ENCODE measurements at places on chromosomes 2 and 18.

GRCh38 chr2:11680182-11680900 lies 10.3 kb upstream of the NTSR2 start:
- no peak for DNase-seq

DNA sequence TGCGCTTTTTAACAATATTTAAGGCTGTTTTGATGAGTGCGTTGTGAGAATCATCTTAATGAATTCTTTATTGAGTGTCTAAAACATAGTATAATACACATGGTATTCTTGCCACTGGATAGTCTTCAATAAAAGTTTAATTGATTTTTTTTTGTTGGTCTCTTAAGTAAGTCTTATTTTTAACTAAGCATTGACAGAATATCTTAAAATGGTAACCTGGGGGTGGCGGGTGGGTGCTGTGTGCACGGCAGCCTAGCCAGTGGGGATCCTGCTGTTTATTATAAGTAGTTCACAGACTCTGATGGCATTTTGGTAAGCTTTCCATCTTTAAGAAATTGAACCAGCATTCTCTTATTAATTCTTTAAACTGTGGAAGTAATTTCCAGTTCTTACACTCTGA lies 6.0 kb downstream of the SOX11 start:
- DNase-seq = no peak

DNA sequence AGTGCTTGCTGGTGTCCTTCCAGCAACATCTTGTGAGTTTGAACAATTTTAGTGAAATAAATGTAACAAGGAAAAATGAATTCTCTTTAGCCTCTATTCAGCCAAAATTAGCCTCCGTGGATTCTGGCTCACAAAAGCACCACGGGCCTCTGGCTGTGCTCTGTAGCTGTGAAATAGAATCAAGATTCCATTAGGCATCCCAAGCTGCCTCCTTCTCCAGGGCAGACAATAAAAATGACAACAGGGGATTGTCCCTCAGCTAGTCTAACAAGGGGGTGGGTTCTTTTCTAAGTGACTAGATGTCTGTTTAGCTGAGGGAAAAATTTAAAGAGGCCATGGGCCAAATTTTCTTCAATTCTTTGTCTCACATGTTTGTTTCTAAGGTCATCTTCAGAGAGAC lies 254.7 kb upstream of the FIGN start:
- no peak for DNase-seq

DNA sequence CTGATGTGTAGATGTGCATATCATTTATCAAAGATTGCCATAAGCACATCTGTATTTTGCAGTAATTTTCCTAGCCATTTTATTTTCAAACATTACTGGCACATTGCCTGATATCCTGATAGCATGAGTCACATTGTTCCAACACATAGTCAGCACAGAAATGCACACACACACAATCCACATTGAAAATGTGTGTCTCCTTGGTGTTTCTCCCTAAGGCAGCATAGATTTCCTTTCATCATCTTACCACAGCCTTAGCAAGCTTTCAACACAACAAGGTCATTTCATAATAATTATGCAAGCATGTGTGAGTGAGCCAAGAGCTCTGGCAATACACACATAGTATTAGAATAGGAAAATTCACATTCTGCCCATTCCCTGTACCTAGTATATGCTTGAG lies 245.4 kb upstream of the MEIS1 start:
- no peak for DNase-seq

DNA sequence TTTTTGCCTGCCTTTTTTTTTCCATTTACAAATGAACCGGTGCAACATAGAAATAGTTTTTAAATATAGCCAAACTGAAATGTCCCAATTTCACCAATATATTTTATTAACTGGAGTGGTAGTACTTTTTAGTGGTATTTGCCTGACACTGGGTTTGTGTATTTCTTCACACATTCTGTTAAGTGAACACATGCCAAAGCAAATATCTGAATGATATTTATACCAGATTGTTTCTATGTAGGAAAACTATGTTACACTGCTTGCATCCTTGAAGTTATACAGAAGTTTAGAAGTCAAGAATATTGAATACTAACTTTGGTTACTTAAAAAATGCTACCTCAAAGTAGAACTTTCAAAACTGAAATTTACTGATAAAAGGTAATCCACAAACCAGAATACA lies 19.4 kb upstream of the ITPRID2 start:
- DNase-seq = no peak

DNA sequence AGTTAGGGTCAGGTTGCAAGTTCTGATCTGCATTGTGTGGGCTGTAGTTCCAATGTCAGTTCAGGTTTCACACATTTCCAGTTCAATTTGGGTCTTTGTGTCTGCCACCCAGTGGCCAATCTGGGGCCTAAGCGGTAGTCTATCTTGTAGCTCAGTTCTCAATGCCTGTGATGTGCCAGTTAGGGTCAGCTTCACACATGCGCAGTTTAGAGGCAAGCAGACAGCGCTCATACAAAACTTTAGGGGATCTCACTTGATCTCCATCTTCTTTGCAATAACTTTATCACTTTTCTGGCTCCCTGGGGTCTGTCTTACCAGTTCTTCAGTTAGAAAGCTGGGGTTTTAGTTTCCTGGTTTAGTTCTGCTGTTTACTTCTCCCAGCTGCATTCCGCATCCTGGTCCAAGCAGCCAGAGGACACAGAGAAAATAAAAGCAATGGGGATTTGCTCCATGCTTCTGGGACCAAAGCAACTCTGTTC lies 11.0 kb upstream of the ZNF24 start:
- DNase-seq = peak; percentile 56

- DNase-seq = no peak
Observed at GRCh38 chr2:99727199-99727598, 237.4 kb upstream of the REV1 start.

GRCh38 chr2:187526792-187527191 lies 27.4 kb downstream of the TFPI start:
- DNase-seq = no peak

DNA sequence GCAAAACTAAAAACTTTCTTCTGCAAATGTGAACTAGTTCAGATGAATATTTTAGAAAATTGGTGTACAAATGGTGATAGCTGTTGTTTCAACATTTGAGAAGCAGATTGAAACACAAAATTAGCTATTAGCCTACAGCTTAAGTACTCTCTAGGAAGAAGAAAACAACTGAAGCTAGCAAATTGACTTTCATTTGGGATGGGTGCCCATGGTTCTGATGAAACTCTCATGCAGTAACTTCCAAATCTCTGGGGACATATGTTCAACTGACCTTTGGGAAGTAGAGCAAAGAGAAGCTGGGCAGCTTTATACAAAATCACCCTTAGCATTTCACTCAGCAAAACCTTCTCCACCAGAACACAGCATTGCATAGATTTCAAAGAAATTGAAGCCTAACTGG lies 119.0 kb downstream of the GALNT13 start:
- DNase-seq = no peak

DNA sequence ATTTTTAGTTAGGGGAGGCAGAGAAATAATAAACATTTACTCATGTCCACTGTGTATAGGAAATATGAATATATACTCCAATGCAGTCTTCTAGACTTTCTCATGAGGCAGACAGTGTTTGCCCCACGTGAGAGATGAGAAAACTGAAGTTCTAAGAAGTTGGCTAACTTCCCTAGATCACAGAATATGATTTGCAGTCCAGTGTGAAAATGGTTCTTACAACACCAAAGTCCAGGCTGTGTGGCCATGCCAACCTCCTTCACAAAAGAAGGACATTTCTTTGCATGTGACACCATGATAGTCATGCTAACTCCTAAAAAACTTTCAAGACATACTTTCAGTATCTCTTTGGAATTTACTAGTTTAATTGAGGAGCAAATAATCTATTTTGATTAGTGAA lies 143.7 kb downstream of the IRS1 start:
- DNase-seq = no peak

- no peak for DNase-seq
Observed at GRCh38 chr2:176130147-176130956, 847 bp downstream of the HOXD8 start.

DNA sequence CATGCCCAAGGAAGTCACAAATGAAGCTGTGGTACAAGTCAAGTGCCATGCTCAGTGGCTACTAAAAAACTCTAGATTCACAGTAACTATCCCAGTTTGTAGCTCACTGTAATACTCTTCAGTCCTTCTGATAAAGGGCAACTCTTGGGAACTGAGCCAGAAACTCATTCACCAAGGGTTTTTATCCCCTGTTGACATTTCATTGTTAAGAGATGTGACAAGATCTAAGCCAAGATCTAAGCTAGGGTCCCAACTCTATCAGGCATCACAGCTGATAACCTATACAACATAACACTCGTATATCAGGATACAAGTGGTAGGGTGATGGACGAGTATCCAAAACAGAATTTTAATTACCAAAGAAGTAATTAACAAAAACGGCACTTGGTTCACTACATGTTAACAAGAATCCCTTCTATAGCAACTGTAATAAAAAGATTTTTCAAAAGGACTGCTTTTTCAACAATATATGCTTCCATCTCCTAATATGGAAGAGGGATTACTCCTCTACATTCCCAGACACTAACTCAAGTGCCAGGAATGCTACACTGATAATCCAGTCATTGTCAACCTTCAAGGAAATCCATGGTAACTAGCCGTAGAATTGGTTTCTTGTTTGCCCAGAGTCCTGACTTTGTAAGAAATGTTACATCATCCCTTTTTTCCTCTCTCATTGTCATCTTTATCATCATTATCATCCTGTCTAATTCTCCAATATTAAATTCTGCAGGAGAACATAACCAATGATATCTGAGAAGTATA lies 111.7 kb downstream of the CDH2 start:
- DNase-seq = no peak

GRCh38 chr2:68931799-68932198 lies 20.9 kb downstream of the GKN2 start:
- no peak for DNase-seq

DNA sequence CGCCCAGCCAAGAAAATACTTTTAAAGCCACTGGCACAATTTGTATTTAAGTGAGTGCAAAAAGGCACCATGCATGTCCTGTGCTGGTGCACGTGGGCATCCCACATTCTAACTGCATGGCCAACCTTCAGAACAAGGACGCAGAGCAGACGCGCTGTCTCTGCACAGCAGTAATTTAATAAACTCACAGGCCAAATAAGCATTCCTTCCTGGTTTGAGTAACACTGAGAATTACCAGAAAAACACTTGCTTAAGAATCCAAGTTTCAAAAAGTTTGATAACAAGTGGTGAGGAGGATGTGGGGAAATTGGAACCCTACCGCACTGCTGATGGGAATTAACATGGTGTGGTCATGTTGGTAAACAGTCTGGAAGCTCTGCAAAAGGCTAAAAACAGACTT lies 38.7 kb downstream of the RPL31 start:
- no peak for DNase-seq

DNA sequence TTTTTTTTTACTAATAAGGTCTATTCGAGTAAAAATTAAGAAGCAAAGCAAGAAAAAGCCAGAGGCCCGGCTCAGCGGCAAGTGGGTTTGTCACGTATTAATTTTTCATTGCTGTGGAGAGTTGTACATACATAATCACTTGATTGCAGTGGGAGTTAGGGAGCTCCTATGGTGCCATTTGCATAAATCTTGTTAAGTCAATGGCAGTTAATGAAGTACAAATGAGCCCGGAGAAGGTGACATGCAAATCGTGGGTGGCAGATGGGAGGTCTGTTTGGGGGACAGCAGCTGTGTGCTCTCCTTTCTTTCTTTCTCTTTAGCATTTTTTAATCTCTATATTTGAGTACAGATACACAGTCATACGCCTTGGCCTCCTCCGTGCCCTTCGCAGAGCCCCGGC lies 317.0 kb downstream of the AGAP1 start:
- no peak for DNase-seq

DNA sequence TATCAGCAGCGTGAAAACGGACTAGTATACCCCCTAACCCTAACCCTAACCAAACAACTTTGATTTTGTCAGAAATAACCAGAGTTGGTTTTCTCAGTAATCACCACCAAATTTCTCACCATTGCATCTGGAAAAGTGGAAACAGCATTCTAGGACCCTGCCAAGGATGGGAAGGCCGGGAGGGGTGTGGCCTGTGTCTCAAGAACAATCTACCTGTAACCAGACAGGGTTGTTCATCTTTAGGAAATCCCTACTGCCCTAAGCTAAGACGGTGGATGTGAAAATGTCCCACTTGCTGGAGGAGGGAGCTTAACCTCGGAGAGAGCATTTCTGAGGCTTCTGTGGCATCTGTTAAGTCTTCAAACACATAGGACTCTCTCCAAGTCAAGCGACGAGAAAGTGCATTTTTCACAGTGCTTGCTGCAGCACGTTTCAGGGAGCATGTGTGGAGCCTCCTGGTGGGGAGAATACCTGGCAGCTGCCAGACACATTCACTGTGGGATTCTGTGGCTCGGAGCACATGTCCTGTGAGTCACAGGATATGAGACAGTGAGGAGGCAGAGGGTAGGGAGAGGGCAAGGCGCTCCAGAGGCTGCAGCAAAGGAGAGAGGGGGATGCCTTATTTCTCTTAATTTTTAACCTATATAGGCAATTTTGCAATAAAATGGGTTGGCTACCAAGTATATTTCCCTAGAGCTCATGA lies 207.5 kb downstream of the SPP2 start:
- no peak for DNase-seq

GRCh38 chr2:9474361-9475057 lies at the start of gene IAH1:
TSS of gene IAH1 (plus strand) at chr2:9474551. CDS start at chr2:9474567, 16 bp downstream.
- peak; percentile 78 for DNase-seq

DNA sequence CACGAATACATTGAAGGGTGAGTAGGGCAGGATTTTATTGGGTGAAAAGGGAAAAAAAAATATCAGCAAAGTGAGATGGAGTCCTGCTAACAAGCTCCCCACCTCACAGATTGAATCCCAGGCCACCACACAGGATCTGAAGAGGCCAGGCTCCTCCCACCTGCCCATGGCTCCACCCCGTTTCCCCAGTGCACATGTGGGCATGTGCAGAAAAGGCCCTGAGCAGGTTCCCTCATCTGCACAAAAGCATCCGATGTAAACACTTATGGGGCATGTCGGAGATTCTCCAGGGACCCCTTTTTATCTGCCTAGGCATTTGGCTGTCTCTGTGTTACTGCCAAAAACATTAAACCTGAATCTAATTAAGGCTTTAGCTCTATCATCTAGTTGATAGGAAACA lies 35.2 kb downstream of the SKA1 start:
- no peak for DNase-seq

GRCh38 chr2:143640826-143641225 lies 511.6 kb downstream of the ARHGAP15 start:
- DNase-seq = no peak

DNA sequence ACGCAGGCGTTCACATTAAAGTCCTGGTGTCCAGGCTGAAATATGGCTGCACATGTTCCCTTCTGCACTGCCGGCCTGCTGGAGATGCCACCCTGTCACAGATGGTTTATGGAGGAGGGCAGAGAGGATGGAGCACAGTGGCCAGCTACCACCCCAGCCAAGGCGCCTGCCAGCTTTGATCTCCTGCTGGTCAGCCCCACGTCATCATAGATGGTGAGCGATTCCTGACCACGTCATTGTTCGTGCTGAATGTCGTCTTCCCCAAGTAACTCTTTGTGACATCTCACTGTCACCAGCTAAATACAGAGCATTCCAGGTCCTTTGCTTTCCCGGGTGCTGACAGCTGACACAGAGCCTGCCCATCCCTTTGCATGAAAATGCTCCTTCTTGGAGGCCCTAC lies 248.3 kb downstream of the TTC32 start:
- no peak for DNase-seq

Measured in liver (tissue), 10 donors.